Inflammatory macrophage treated with lipopolysaccharide for 4 hours (primary cell): ENCODE measurements at places on chromosomes 16 and 17.
A peak's percentile ranks its signal among the peaks of the same experiment; 100 is the strongest.

DNA sequence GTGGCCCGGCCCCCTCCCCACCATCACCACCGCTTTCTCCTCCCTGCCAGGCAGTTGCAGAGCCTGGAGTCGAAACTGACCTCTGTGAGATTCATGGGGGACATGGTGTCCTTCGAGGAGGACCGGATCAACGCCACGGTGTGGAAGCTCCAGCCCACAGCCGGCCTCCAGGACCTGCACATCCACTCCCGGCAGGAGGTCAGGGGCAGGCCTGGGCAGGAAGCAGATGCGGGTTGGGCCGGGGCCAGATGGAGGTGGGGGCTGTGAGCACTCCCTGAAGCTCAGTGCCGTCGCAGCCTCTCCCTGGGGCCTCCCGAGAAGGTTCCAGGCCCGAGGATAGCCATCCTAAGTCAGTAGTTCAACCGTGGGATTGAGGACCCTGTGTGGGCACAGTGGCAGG is 14.2 kb upstream of the ADGRG3 start:
- no peak for DNase-seq

DNA sequence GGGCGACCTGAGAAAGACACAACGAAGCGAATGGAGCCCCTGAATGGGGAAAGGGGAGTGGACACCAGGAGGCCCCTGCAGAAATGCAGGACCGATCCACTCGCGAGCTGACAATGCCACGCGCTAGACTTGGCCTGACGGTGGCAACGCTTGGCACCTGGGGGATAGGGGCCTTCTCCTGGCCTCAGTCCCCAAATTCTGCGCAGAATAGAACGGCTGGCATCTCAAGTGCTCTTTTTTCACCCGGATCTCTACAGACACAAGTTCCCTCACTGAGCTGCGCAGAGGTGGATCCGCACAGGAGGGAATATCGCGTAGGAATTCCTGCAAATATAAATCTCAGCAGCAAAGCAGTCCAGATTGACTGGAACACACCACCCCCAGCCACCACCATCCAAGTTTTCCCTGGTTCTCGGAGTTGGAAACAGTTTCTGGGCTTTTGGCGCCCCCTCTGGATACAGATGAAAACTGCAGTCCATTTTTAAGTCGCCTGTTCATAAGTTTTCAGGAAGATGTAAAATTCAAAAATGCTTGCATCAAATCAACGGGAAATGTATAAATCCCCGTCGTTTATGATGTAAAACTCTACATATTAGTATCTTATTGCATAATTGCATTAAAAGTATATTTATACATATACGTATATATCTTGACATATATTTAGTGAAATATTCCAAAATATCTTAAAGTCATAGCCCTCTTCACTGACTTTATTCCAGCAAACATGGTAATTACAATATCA is 2.3 kb upstream of the SOX9 start:
- peak; percentile 13 for DNase-seq

DNA sequence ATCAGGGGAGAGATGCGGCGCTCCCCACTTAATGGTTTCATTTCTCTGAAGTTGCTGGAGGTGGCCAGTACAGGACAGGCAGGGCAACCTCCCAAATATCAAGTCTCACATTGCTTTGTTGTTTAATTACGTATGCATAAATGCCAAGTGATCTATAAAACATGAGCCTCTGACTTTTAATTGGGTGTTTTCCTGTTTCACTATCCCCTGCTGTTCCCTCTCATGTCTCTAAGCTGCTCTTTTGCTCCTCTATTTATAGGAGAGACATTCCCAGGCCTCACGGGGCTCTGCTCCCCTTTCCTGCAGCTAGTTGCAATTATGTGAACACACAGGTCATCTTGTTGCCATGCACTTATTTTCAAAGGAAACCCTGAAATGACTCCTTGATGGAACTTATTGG is 1173.5 kb upstream of the GOT2 start:
- no peak for DNase-seq

DNA sequence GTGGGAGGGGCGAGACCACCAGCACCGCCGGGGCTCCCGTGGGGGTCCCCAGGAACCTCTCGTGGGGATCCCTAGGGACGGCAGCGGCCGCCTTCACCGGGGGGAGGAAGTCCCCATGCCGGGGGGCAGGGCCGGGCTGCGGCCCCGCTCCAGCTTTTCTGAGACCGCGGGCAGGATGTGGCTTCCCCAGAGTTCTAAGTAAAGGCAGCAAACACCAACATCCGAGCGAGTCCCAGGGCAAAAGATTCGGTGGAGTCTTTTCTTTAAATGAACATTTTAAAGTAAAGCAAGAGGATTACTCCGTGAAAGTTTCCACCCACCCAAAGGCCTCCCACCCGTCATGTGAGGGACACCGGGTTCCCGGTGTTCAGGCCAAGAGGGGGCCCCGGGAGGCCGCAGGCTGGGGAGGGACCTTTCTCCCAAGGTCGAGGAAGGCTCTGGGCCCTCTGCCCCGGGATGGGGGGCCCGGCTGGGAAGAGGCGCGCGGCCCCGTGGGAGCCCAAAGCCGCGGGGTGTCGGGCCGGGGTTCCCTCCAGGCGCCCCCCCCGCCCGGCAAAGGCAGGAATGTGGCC is 137.2 kb upstream of the RPH3AL start:
- no peak for DNase-seq

GRCh38 chr16:75801307-75801706 is 75.0 kb upstream of the CPHXL start:
- DNase-seq = no peak

DNA sequence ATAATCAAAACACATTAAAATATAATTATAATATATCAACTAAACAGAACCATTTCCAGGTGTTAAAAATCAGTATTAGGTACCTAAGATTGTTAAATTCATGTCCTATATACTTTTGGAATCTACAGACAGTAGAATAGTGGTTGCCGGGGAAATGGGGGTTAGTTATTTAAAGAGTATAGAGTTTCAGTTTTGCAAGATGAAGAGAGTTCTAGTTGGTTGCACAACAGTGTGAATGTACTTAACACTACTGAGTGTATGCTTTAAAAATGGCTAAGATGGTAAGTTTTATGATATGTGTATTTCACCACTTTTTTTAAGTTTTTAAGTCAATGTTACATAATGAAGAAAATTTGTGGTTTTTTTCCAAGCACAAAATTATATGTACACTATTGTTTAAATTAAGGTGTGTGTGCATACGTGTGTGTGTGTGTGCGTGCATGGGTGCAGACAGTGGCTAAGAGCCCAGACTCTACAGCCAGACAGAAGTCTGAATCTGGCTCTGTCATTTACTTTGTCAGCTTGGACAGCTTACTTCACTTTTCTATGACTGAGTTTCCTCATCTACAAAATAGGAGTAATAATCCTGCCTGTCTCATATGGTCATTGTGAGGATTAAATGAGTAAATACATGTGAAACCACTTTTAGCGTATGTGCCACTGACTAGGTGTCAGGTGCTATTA is 25.3 kb upstream of the PHAF1 start:
- DNase-seq = peak; percentile 50

DNA sequence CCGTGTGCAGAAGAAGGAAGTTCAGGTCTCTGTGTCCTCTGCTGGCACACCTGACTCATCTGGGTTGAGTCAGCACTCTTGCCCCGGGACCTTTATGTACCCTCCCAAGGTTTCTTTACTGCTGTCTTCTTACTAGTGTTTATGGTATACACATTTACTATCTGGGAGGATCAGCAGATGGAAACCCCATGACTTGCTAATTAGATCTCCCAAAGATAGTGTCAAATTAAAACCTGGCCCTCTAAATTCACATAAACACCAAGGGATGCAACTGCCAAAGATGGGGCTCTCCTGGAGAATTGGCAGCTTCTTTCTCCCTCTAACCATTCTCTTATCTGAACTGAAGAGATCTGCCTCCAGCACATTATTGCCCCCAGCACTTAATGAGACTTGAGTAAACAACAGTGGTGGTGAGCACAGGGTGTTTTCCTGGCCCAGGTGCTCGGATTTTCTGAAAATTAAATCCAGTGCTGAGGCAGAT is 718.1 kb upstream of the SOX9 start:
- no peak for DNase-seq

DNA sequence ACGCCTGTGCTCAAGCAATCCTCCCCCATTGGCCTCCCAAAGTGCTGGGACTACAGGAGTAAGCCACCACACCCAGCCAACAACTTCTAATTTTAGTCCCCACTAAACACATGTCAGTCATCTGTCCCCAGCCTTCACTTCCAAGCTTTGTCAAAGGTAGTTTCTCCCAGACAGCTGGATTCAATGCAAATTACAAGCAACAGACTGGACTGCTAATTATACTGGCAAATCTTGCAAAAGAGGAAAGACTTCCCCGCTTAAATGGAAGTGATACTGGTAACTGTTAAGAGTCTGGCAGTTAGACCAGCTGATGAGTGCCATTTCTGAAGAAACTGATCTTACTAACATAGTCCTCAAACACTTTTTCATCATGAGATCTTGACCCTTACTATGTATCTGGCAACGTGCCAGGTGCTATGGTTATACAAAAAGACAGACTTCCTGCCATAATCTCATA is 8.2 kb upstream of the GGA2 start:
- peak; percentile 94 for DNase-seq

DNA sequence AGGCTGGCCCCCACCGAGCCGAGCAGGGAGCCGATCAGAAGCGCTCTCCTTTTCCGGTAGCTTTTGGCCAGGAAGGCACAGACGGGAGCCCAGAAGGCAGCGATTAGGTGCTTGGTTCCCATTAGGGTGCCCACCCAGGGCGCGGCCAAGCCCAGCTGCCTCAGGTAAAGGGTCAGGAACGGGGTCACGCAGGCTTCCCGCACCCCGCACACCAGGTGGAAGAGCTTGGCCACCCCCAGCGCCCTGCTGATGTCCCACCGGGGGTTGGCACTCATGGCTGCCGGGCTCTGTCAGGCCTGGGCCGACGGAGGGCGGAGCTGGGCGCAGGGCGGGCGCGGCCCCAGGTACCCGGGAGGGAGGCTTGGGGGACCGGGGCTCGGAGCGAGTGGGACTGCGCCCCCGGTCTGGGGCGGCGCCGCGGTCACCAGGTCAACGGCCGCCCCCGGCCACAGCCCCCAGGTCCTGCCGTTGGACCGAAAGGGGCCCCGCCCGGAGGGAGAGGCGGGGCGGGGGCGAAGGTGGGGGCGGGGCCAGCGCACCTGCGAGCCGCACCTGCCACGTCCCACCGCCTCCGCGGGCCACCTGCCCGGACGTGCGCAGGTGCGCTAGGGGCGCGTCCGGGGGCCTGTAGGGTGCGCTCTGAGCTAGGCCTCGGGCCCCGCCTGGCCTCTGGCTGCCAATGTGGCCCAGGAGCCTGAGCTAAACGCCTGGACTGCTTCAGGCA is at the start of gene MFSD6L:
MFSD6L (minus strand) TSS at position 520 of the 724 bp plus-strand sequence; CDS start at position 275, 245 bp downstream.
- DNase-seq = no peak

- no peak for DNase-seq
These were observed 13.7 kb downstream of the GUCY2D start for GRCh38 chr17:8015957-8016631.
